ENCODE measurements at places on chromosomes 6 and 20. TPM values are rescaled to one million over a fixed set of nuclear protein-coding genes. Genes with fewer than 3 reads are reported as not detected.

- peak overlapping the region; percentile 63 for H3K4me3 ChIP-seq
- no peaks in the 10 kb centered on the region for H3K27me3 ChIP-seq
- peak; percentile 55 for DNase-seq
- peak overlapping the region; percentile 60 for H3K27ac ChIP-seq
These were observed 38.3 kb downstream of the COX4I2 start for GRCh38 chr20:31675828-31676608.

- peaks cover 22% of the 10 kb centered on the region for H3K4me1 ChIP-seq
- H3K4me3 ChIP-seq = no peak overlapping the region
- H3K27ac ChIP-seq = peak overlapping the region; percentile 54
- H3K36me3 ChIP-seq = peaks cover 8% of the 10 kb centered on the region
These were observed 238.1 kb upstream of the TAB2 start for GRCh38 chr6:149079456-149079855.

- H3K4me1 ChIP-seq = peaks cover 38% of the 10 kb centered on the region
- H3K36me3 ChIP-seq = no peaks in the 10 kb centered on the region
These were observed 85.8 kb downstream of the FOXF2 start for GRCh38 chr6:1475174-1475573.

- peaks cover 16% of the 10 kb centered on the region for H3K4me1 ChIP-seq
- peak; percentile 65 for DNase-seq
- H3K36me3 ChIP-seq = no peaks in the 10 kb centered on the region
- H3K4me3 ChIP-seq = no peak overlapping the region
These were observed 164.1 kb upstream of the SGK1 start for GRCh38 chr6:134481966-134482365.

PDYN gene
- total RNA-seq = not detected

NRSN1 gene
- total RNA-seq = not detected

DNA sequence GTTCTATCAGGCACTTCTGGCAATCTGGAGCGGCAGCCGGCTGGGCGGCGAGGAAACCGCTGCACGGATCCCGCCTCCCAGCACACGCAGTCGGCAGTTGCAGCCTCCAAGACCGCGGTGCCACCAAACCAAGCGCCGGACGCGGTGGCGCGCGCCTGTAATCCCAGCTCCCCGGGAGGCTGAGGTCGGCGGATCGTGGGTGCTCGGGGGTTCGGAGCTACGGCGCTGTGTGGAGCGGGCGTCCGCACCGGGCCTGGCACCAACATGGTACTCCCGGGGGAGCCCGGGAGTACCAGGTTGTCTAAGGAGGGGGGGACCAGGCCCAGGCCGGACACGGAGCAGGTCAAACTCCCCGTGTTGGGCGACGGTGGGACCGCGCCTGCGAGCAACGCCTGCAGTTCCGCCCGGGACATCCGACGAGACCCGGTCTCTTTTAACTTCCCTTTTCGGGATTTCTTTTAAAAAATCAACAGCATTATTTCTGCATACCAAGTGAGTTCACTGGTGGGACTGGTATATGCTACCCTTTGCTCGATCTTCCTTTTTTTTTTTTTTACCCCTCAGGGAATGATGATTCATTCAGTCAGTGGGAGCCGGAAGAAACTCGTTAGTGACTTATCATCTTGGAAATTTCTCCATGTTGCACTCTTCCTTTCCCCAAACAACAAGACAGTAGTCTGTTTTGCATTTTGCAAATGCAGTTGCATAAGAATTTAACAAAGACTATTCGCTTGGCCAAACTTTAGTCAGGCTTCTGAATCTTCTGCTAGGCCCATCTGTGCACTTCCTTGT, 27.6 kb downstream of the ZNF311 start:
- peak overlapping the region; percentile 68 for H3K27ac ChIP-seq
- H3K27me3 ChIP-seq = no peaks in the 10 kb centered on the region
- H3K4me3 ChIP-seq = peak overlapping the region; percentile 71
- peaks cover 28% of the 10 kb centered on the region for H3K4me1 ChIP-seq
- peak; percentile 83 for DNase-seq
- H3K36me3 ChIP-seq = peaks cover 23% of the 10 kb centered on the region

- no peak for DNase-seq
- no peaks in the 10 kb centered on the region for H3K27me3 ChIP-seq
- no peak overlapping the region for H3K4me3 ChIP-seq
- H3K4me1 ChIP-seq = peaks cover 17% of the 10 kb centered on the region
These were observed 64.0 kb downstream of the THBS2 start for GRCh38 chr6:169189686-169190085.

DNA sequence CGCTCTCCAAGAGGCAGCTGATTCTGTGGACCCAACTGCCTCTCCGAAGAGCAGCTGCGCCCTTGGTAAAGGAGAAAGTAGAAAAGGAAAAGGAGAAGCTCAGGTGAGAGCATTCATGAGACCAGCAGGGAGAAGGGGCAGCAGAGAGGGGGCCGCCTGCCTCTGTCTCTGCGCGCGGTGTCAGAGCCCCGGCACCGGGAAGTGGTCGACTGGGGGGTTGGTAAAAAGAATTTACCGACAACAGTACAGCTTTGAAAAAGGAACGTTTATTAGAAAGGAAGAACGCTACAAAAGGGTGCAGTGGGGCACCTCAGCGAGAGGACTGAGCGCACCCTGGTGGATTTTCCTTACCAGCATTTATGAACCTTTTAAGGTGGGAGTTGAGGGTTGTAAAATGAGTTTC, 61.9 kb downstream of the GPR6 start:
- peak overlapping the region; percentile 68 for H3K4me3 ChIP-seq
- DNase-seq = peak; percentile 47
- H3K4me1 ChIP-seq = peaks cover 15% of the 10 kb centered on the region
- H3K27me3 ChIP-seq = no peaks in the 10 kb centered on the region

- peaks cover 11% of the 10 kb centered on the region for H3K4me1 ChIP-seq
- no peaks in the 10 kb centered on the region for H3K36me3 ChIP-seq
- H3K4me3 ChIP-seq = no peak overlapping the region
- no peak for DNase-seq
These were observed 116.9 kb upstream of the FLRT3 start for GRCh38 chr20:14454296-14454695.

CNBD2 gene
- 3.4 TPM for total RNA-seq

All from MCF 10A (cell line).